ENCODE measurements at places on chromosomes 7 and 10. TPM values are rescaled to one million over a fixed set of nuclear protein-coding genes. Genes with fewer than 3 reads are reported as not detected.

MRLN gene
- polyA plus RNA-seq = 0.33 TPM

CUBN gene
- 73.9 TPM for polyA plus RNA-seq

OGDHL gene
- 20.0 TPM for polyA plus RNA-seq

PROSER2 gene
- polyA plus RNA-seq = 6.7 TPM

SFRP4 gene
- polyA plus RNA-seq = 0.79 TPM

ACSM6 gene
- 0.06 TPM for polyA plus RNA-seq

GPR37 gene
- 2.2 TPM for polyA plus RNA-seq

CTBP2 gene
- 60.1 TPM for polyA plus RNA-seq

NSUN6 gene
- 30.8 TPM for polyA plus RNA-seq

GIMAP6 gene
- polyA plus RNA-seq = 10.7 TPM

Data from large intestine (tissue), 12 donors.